ENCODE measurements at places on chromosomes 3 and 15. TPM values are rescaled to one million over a fixed set of nuclear protein-coding genes. Genes with fewer than 3 reads are reported as not detected.
A peak's percentile ranks its signal among the peaks of the same experiment; 100 is the strongest.

- no peaks in the 10 kb centered on the region for H3K4me1 ChIP-seq
- no peak overlapping the region for H3K27ac ChIP-seq
- H3K27me3 ChIP-seq = no peaks in the 10 kb centered on the region
- no peak for DNase-seq
- no peaks in the 10 kb centered on the region for H3K36me3 ChIP-seq
Measured at GRCh38 chr3:146187334-146187950, 26.5 kb upstream of the PLOD2 start.

- H3K4me3 ChIP-seq = no peak overlapping the region
- H3K27me3 ChIP-seq = no peaks in the 10 kb centered on the region
- no peaks in the 10 kb centered on the region for H3K36me3 ChIP-seq
- DNase-seq = no peak
- no peaks in the 10 kb centered on the region for H3K4me1 ChIP-seq
Measured at GRCh38 chr3:125179143-125179883, 33.2 kb downstream of the SLC12A8 start.

- H3K27me3 ChIP-seq = no peaks in the 10 kb centered on the region
- no peaks in the 10 kb centered on the region for H3K36me3 ChIP-seq
- no peaks in the 10 kb centered on the region for H3K4me1 ChIP-seq
- DNase-seq = no peak
- H3K4me3 ChIP-seq = no peak overlapping the region
Measured at GRCh38 chr15:26537663-26538062, 235.2 kb downstream of the GABRB3 start.

DNA sequence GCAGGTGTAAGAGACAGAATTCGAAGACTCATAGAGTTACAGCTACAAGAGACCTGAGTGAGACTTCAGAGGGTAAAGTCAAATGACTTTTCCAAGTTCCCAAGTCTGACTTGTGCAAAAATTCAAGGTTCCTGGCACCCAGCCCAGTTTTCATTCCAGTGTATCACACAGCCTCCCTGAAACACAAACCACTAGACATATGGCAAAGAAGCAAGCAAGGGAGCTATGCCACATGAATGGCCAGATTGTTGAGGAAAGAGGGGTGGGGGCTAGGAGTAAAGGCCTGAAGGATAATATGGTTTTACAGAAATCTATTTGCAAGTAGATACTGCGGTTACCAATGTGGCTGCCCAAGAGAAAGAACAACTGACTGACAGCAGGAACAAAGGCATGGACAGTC lies 301.2 kb downstream of the MECOM start:
- H3K4me1 ChIP-seq = no peaks in the 10 kb centered on the region
- no peak overlapping the region for H3K27ac ChIP-seq
- H3K4me3 ChIP-seq = no peak overlapping the region
- no peak for DNase-seq
- H3K36me3 ChIP-seq = no peaks in the 10 kb centered on the region

GRCh38 chr3:30643763-30644462 lies 37.5 kb downstream of the TGFBR2 start:
- H3K27me3 ChIP-seq = no peaks in the 10 kb centered on the region
- peak; percentile 36 for DNase-seq
- H3K4me3 ChIP-seq = no peak overlapping the region
- H3K4me1 ChIP-seq = peaks cover 25% of the 10 kb centered on the region

- H3K27ac ChIP-seq = no peak overlapping the region
- H3K4me3 ChIP-seq = no peak overlapping the region
- no peaks in the 10 kb centered on the region for H3K27me3 ChIP-seq
- H3K36me3 ChIP-seq = no peaks in the 10 kb centered on the region
- DNase-seq = no peak
- H3K4me1 ChIP-seq = no peaks in the 10 kb centered on the region
Measured at GRCh38 chr15:91142946-91143345, 42.9 kb downstream of the SV2B start.

- H3K27me3 ChIP-seq = no peaks in the 10 kb centered on the region
- H3K27ac ChIP-seq = no peak overlapping the region
- no peak for DNase-seq
- no peak overlapping the region for H3K4me3 ChIP-seq
- H3K36me3 ChIP-seq = no peaks in the 10 kb centered on the region
Measured at GRCh38 chr3:114867835-114868503, 279.1 kb downstream of the ZBTB20 start.

GRCh38 chr3:120182613-120183511 lies 88.6 kb upstream of the GSK3B start:
- no peak overlapping the region for H3K4me3 ChIP-seq
- no peaks in the 10 kb centered on the region for H3K27me3 ChIP-seq
- no peak for DNase-seq
- H3K27ac ChIP-seq = no peak overlapping the region
- no peaks in the 10 kb centered on the region for H3K36me3 ChIP-seq
- no peaks in the 10 kb centered on the region for H3K4me1 ChIP-seq

- no peaks in the 10 kb centered on the region for H3K27me3 ChIP-seq
- no peak overlapping the region for H3K4me3 ChIP-seq
- H3K36me3 ChIP-seq = no peaks in the 10 kb centered on the region
- peak; percentile 31 for DNase-seq
Measured at GRCh38 chr3:169886671-169887070, 16.9 kb upstream of the LRRC31 start.

GRCh38 chr15:88147760-88148159 lies 108.8 kb downstream of the NTRK3 start:
- H3K27ac ChIP-seq = no peak overlapping the region
- H3K27me3 ChIP-seq = no peaks in the 10 kb centered on the region
- no peak overlapping the region for H3K4me3 ChIP-seq
- no peaks in the 10 kb centered on the region for H3K36me3 ChIP-seq
- no peaks in the 10 kb centered on the region for H3K4me1 ChIP-seq

The THRB gene
- total RNA-seq = 4.6 TPM

The CPN2 gene
- total RNA-seq = not detected

DNA sequence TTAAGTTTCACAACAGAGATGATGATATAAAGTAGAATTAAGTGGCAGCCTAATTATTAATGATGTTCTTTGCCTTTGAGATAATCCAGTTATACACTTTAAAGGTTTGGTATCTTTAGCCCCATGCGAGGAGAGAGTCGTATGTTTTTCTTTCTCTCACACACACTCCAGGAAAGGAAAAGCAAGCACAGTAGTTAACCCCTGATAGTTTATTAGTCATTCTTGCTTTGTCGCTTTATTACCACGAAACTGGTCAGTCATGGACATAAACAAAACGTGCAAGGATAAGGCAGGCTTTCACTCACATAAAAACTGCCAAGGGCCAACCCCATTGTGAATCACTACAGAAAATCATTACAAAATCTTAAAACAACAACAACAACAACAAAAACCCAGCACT lies 866.9 kb downstream of the FHIT start:
- H3K36me3 ChIP-seq = no peaks in the 10 kb centered on the region
- no peak overlapping the region for H3K27ac ChIP-seq
- DNase-seq = no peak
- H3K27me3 ChIP-seq = no peaks in the 10 kb centered on the region
- H3K4me3 ChIP-seq = no peak overlapping the region
- H3K4me1 ChIP-seq = no peaks in the 10 kb centered on the region

DNA sequence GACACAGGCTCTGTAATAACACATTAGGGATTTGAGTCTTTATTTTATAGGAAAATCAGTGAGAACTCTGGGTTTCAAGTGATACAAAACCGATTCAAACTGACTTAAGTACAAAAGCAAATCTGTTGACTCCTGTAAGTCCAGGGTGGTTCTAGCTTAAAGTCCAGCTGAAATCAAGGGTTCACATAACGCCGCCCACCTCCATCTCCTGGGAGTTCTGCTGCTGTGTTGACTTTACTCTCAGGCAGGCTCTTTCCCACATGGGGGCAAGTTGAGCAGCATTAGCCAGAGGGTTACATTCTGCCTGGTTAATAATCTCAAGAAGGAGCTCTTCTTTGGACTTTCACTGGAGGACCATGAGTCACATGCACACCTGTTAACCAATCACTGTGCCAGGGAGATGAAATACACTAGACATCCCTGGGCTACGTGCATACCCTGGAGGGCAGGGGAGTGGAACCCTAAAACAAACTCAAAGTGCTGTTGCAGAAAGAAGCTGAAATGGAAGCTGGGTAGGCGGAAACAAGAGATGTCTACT lies 9.7 kb upstream of the RNF7 start:
- DNase-seq = no peak
- H3K36me3 ChIP-seq = no peaks in the 10 kb centered on the region
- no peak overlapping the region for H3K4me3 ChIP-seq
- H3K27me3 ChIP-seq = no peaks in the 10 kb centered on the region
- H3K27ac ChIP-seq = no peak overlapping the region
- no peaks in the 10 kb centered on the region for H3K4me1 ChIP-seq

GRCh38 chr15:94723801-94724200 lies 492.4 kb downstream of the MCTP2 start:
- no peak for DNase-seq
- no peaks in the 10 kb centered on the region for H3K36me3 ChIP-seq
- H3K27ac ChIP-seq = no peak overlapping the region
- no peaks in the 10 kb centered on the region for H3K4me1 ChIP-seq

- H3K36me3 ChIP-seq = no peaks in the 10 kb centered on the region
- H3K4me3 ChIP-seq = no peak overlapping the region
- no peaks in the 10 kb centered on the region for H3K4me1 ChIP-seq
- no peak overlapping the region for H3K27ac ChIP-seq
- no peak for DNase-seq
Measured at GRCh38 chr15:80121546-80121945, 31.3 kb upstream of the FAH start.

DNA sequence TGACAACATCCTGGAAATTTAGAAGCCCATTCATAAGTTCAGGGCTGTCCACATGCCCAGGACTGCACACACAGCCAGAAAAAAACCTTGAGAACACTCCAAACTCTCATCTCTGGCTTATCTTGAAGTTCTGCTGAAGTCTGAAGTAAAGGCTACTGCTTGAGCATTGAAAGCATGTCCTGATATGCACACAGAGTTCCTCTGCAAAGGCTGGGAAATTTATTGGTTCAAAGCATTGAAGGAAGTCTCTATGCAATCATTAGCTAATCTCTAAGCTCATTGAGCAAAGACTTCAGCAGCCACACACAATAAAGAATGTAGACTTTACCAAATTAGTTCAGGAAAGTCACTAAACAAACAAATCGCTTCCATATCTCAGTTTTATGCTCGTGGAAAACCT lies 162.0 kb upstream of the STT3B start:
- H3K27ac ChIP-seq = no peak overlapping the region
- no peaks in the 10 kb centered on the region for H3K36me3 ChIP-seq
- H3K4me3 ChIP-seq = no peak overlapping the region
- DNase-seq = no peak
- H3K27me3 ChIP-seq = no peaks in the 10 kb centered on the region

The SLC38A3 gene
- 0.69 TPM for total RNA-seq

DNA sequence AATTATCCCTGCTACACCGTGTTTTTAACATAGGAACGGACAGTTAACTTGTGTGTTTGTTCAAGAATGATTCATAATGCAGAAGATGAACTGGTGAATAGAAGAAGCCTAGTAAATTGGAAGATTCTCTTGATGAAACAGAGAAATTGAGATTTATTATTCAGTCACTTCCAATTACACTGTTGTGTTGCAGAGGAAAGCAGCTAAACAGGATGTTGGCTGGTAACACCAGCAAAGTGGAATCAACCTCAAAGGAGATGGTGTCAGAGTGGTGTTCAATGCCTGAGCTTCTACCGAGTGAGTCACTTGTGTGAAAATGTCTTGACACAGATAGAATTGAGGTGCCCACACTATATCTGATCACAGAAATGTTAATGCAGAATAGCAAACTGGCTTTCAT lies 399.6 kb downstream of the LPP start:
- DNase-seq = no peak
- no peaks in the 10 kb centered on the region for H3K27me3 ChIP-seq
- peaks cover 8% of the 10 kb centered on the region for H3K4me1 ChIP-seq
- no peak overlapping the region for H3K27ac ChIP-seq
- H3K36me3 ChIP-seq = no peaks in the 10 kb centered on the region

The PLCH1 gene
- total RNA-seq = 12.0 TPM

The CHRM5 gene
- total RNA-seq = not detected

The FAM3D gene
- not detected for total RNA-seq

GRCh38 chr15:45785897-45786296 lies 151.1 kb downstream of the SQOR start:
- H3K4me1 ChIP-seq = no peaks in the 10 kb centered on the region
- H3K27ac ChIP-seq = no peak overlapping the region
- H3K36me3 ChIP-seq = no peaks in the 10 kb centered on the region
- DNase-seq = no peak
- H3K4me3 ChIP-seq = no peak overlapping the region

DNA sequence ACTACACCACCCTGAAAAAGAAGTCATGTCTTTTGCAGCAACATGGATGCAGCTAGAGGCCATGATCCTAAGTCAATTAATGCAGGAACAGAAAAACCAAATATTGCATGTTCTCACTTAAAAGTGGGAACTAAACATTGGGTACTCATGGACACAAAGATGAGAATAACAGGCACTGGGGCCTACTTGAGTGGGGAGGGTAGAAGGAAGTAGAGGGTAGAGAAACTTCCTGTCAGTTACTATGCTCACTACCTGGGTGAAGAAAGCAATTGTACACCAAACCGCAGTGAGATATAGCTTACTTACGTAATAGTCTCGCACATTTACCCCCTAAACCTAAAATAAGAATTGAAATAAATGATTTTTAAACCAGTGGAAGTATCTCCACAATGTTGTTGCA lies 480.5 kb upstream of the ARRDC4 start:
- H3K4me3 ChIP-seq = no peak overlapping the region
- H3K27me3 ChIP-seq = no peaks in the 10 kb centered on the region
- no peaks in the 10 kb centered on the region for H3K4me1 ChIP-seq
- no peaks in the 10 kb centered on the region for H3K36me3 ChIP-seq
- DNase-seq = no peak

DNA sequence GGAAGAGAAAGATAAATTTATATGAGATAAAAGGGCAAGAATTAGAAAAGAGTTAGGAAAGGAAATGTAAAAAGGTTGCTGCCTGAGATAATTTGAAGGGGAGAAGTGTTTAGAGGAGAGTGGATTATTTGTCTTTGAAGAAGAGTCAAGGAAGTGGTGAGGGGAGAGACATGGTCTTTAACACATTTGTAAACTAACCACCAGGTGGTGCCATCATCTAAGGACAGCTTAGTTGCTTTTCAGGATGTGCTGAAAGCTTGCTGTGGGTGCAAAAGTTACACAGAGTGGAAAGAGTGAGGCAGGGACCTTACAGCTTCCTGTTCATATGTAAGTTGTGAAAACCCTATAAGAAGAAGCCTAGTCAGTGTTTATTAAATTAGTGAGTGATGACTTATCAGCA lies 114.1 kb upstream of the DNAJC19 start:
- no peak for DNase-seq
- H3K27me3 ChIP-seq = no peaks in the 10 kb centered on the region

DNA sequence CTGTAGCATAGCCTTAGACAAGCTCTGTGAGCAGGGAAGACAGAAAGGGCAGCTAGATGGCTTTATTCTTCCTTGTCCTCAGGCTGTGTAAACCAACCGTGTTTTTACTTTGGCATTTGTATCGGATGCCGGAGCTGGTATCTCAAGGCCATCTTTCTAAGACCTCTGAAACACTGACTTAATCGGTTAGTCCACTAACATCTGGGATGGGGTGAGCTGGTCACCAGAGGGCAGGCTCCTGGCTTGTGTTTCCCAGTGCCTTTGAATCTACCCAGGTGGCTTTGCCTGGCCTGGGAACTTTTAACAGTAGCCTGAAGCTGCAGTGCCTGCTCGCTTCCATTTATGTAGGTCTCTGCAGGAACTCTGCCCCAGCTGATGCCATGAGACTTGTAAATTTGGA lies 252.7 kb downstream of the NR1D2 start:
- H3K36me3 ChIP-seq = no peaks in the 10 kb centered on the region
- H3K4me1 ChIP-seq = no peaks in the 10 kb centered on the region
- H3K27ac ChIP-seq = no peak overlapping the region
- H3K27me3 ChIP-seq = no peaks in the 10 kb centered on the region
- DNase-seq = no peak
- H3K4me3 ChIP-seq = no peak overlapping the region

The FEZF2 gene
- total RNA-seq = not detected

- no peaks in the 10 kb centered on the region for H3K27me3 ChIP-seq
- H3K36me3 ChIP-seq = no peaks in the 10 kb centered on the region
- no peak for DNase-seq
- no peak overlapping the region for H3K4me3 ChIP-seq
- H3K27ac ChIP-seq = no peak overlapping the region
Measured at GRCh38 chr3:127884041-127884440, 31.0 kb upstream of the KBTBD12 start.

All from uterus (tissue), 4 donors.